ENCODE measurements at places on chromosomes 2 and 18.

- DNase-seq: no peak
These were observed 205.2 kb upstream of the LYPD1 start for GRCh38 chr2:132875193-132875592.

GRCh38 chr18:26550998-26551694, 2.8 kb upstream of the KCTD1 start:
- DNase-seq: no peak

GRCh38 chr2:107402330-107402729, 424.4 kb upstream of the RGPD4 start:
- DNase-seq: no peak

- DNase-seq: no peak
These were observed 90.5 kb downstream of the ICOS start for GRCh38 chr2:204027091-204027490.

DNA sequence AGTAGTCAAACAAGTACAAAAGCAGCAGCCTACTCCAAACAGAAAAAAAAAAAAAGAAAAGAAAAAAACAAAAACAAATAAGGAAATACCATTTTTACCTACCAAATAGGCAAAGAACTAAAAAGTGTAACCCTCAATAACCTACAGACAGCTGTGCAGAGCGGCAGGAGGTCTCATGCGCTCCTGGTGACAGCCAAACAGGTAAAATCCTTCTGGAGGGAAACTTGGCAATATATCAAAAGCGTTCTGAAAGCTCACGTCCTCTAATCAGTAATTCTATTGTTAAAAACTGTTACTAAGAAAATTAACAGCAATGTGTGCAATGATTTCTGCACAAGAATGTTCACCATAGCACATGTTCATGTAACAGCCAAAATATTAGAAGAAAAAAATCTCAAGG, 105.6 kb downstream of the AFF3 start:
- DNase-seq: no peak

GRCh38 chr2:7417845-7418742, 500.9 kb downstream of the RNF144A start:
- DNase-seq: no peak

Measured in activated naive CD4-positive, alpha-beta T cell (primary cell).